HAP-1 (cell line): ENCODE measurements at places on chromosomes 5 and 9.

GRCh38 chr9:33081128-33081851 is 4.8 kb upstream of the SMU1 start:
- peak; percentile 78 for DNase-seq

DNA sequence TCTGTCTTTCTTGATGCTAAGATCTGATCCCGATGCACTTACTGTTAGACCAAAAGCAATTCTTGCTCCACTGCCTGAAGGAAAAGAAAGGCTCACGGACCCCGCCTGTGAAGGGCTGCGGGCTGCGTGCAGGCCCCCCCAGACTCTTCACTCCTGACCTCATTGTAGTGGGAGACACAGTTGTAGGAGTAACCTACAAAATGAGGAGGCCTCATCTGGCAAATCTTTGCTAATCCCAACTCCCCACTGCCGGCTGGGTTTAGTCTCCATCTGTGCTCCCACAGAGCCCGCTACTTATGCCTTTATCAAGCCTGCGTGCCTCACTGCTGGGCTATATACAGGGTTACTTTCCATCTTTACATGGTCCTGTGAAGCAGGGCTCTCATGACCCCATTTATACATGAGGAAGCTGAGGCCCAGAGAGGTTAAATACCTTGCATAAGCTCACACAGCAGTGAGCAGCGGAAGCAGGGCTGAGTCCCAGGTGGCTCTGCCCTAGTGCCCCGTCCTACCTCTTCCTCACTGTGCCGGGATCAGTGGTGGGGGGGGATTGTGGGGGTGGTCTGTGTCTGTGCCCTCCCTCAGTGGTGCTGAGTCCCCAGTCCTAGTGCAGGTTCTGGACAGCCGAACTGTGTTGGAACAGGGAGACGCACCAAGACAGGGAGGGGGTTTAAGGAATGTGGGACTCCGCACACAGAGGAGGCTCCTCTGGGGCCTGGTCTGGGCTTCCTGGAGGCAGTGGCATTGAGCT is 43.9 kb upstream of the RNF130 start:
- no peak for DNase-seq

- no peak for DNase-seq
These were observed 39.8 kb downstream of the NEK6 start for GRCh38 chr9:124297551-124297901.

GRCh38 chr5:171850324-171850947 is 64.8 kb downstream of the SMIM23 start:
- peak; percentile 20 for DNase-seq

DNA sequence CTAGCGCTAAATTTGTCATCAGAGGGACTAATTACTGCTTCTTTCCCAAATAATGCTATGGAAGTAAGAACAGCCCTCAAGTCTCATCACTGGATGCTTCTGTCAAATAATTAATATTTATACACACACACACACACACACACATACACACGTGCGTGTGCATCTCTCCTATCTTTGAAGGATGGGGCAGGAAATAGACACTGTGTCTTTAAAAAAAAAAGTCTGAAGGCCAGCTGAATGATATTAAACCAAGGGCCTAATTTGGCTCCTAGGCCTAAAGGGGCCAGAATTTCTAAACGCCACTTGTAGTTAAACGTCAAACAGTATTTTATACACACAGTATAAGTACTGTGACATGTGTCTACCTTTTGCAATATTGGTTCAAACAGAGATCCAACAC is 3.3 kb downstream of the SLF1 start:
- no peak for DNase-seq

DNA sequence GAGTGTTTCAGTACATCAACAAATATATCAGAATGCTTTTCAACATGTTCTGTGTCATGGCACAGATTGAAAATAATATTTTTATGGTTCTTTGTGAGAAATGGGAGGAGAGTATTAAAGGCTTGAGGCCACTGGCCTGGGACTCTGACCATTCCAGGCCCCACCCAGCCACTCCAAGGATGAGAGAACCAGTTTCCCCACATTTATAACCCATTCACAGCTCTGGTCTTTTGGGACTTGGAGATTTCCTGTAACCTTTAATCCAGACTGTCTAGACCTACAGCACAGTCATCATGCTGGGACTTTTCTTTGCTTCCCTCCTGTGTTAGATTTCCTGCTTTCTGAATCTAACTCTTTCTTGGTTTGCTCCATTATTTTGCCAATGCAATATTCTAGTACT is 389.6 kb downstream of the KIAA0825 start:
- no peak for DNase-seq
